ENCODE measurements at places on chromosomes 4 and X. TPM values are rescaled to one million over a fixed set of nuclear protein-coding genes. Genes with fewer than 3 reads are reported as not detected.

DNA sequence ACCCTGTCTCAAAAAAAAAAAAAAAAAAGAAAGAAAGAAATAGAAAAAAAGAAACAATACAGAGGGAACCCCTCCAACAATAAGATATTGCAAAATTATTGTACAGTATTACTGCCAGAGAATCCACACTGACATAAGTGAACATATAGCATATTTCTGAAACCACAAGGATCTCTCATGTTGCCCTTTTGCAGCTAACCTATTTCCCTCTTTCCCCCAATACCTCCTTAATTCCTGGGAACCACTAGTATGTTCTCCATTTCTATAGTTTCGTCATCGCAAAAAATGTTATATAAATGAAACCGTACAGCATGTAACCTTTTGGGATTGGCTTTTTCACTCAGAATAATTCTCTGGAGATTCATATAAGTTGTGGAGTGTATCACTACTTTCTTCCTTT, 20.0 kb upstream of the BMP2K start:
- no peak for DNase-seq

DNA sequence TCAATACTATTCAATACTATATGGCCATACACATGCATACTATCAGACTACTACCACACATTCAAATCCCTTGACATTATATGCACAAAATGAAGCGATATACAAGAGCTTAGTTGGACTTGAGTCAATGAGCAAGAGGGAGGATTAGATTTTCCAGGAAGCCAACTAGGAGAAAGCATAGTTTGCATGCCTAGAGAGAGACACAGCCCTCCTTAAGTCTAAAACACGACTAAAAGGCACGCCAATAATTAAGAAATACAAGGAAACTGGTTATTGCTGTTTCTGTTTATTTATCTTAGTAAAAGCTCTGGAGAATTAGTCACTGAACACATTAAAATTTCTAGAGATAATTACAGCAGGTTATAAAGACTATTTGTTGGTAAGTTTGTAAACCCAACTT, 21.8 kb downstream of the MBNL3 start:
- no peak for DNase-seq

The TCEAL6 gene
- not detected for total RNA-seq

The SPANXC gene
- not detected for total RNA-seq

The FAM241A gene
- 10.5 TPM for total RNA-seq

DNA sequence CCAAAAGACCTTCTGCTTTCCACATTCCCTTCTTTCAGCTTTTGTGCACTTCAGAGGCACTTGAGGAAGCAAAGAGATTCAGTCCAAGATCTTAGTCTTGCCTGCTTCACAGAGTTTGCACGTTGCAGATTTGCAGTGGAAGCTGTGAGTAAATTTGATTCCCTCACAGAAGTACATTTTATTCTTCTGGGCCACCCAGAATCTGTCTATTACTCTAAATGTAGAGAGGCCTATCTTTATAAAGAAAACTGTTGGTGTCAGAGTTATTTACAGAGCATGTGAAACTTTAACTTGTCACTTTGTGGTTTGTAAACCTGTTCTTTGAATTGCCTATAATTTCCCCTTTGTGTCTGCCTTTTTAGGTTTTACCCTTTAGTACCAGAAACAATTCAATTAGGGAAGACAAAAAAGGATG, 15.5 kb downstream of the SPRY1 start:
- peak; percentile 47 for DNase-seq

DNA sequence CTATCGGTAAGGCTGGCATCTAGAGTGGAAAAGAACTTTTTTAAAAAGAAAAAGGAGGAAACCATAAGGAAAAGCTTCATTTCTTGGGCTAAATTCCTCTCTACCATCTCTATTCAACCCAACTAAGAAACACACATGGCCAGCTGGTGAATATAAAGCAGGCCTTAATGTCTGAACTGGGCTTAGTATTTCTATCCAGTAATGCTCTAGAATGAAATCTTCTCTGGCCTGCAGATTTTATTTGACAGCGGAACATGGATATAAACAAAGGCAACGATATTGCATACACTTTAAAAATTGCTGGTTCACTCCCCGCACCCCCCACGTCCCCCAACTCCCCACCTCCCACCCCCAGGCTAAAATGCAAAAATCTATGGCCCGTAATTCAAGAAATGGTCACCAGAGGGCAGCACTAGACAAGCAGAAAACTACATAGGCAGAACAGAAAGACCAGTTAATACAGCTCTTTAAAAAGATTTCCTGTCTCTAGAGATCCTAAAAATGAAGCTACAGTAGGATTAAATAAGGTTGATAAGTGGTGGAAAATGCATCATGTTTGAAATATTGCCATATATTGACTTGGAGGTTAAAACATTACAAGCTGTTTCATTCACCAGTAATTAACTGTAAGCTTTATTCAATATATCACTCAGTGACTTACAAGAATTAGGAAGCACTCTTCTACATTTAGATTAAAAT, 155.2 kb upstream of the GALNT7 start:
- peak; percentile 59 for DNase-seq

DNA sequence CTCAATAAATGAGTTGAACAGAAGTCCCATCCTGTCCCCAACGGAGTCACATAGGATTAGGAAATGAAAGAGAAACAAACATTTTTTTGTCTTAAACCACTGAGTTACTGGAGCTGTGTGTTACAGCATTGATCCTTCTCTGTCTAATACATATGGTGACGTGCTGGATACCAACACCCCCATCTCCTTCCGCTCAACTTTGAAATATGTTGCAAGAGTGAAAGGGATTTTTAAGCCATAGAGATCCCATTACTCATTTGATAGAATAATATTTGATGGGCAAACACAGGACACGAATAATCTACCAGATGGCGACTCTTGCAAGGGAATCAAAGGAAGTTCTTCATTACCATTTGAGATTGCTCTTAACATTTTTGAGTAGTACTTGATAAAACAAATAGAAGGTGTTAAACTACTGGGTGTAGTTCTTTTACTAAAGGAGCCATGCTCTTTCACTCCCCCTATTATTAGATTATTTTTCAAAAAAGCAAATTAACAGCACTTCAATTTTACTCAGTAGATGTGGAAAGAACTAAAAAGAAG, 140.5 kb downstream of the PACRGL start:
- no peak for DNase-seq

DNA sequence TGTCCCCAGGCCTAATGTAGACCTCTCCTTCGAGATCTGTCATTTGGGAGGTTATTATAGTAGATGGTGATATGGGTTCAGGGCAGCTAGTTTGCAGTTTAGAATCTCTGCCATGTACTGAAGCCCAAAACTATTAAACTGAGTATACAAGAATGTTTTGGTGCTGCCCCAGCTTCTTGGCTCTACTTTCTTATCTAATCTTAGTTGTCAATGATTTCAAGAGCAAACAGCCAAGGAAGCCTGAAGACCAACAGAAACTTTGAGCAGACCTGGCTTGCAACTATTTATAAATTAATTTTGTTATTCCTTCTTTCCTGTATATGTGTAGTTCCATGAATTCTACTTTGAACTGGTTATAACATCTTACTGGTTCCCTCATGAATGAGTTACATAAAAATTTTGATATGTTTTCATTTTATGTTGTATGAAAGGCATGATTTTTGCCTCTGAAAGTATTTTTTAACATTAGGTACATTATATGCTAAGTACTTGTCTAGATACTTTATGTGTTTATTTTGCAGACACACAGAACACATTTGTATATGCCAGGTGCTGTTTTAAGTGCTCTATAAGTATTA, 2.0 kb upstream of the MGST2 start:
- no peak for DNase-seq

The OTC gene
- not detected for total RNA-seq

DNA sequence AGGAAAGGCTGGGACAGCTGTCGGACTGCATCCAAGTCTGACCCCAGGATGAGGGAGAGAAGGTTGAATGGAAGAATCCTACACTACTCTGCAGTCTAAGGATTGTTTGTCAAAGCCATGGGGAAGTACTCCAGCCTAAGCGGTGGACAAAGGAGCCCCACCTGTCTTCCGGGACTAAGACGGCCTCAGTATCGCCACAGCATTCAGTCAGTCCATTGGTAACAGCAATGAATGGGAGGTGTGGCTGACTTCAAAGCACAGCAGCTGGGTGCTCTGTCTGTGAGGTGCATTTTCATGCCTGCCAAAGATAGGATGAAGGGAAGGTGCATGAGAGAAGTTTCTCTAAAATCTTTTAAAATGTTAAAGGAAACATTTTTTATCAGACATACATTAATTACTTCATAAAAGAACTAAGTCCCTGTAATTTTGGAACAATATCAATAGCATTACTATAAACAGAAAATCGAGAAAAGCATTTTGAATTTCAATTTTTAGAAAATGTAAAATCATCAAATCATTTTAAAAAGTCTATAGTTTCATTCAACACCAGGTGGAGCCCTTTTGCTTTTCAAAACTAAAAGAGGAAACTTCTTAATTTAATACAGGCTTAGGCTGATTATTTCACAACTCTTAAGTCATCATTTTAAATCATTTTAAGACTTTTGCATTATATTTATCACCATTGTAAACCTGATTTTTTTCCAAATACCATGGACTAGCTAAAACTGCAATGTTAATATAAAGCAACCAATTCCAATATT, 27.6 kb upstream of the INTU start:
- DNase-seq = peak; percentile 30

- DNase-seq = no peak
These were observed 412.1 kb upstream of the RASGEF1B start for GRCh38 chr4:81883530-81884450.

DNA sequence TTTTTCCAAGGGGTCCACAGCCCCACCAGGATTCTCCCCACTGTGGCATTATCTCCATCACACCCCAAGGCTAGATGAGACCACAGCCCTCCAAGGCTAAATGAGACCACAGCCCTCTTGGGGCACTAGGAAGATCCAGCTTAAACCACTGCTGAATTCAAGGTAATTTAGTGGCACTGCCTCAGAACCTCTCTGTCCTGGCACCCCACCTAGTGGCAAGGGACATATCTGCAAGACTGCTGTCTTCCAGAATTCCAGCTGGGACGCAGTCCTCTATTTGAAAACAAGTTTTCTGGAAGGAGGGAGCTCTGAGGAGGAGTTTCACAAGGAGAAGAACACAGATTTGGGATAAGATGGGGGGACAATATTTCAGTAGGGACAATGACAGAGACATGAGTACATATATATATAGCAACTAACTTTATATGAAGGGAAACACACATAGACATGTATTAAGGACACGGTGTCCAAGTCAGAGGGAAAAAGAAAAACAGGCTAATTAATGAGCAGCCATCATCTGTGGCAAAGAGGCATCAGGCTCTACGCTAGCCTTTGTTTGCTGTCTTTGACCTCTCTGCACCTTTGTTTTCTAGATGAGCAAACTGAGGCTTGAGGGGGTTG, 9.3 kb downstream of the CETN2 start:
- DNase-seq = peak; percentile 25

DNA sequence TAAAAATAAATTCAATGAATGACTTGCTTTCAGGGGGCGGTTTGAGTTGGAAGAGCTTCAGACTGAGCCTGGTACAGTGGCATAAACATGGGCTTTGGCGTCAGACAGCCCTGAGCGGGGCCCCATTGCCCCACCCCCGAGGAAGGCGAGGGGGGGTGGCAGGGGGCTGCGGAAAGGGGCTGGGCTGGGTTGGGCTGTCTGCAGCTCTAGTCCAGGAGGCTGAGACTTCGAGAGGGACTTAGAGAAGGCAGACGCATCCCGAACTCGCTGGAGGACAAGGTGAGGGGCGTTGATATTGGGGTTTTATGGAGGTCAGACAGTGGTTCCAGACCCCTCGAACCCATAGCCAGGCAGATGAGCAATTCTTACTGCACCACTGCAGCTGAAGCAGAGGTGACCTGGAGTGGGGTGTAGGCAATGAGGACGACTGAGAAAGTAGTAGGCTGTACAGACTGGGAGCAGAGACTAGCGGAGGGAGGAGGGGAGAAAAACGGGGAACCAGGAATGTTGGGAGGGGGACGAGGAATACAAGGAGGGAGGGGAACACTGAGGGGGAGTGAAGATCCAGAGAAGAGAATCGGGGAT, at the start of gene MAGED2:
MAGED2 (plus strand) TSS at position 222 of the 585 bp plus-strand sequence. CDS start 1,587 bp downstream, outside the sequence.
- no peak for DNase-seq

DNA sequence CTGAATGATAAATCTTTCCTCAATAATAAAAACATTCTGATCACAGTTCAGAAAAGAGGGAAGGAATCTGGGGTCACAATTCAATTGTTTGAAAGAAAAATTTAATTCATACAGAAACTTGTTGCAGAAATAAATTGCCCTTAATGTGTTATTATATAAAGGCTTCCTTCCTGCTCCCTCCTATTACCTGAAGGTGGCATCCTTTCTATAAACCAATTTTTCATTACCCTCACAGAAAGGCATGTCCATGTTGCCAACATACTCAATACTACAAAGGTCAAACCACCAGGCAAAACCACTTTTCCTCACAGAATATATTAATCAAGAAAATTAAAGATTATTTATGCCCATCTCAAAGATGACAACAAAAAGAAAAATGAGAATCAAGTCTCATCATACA, 194.3 kb upstream of the CT83 start:
- DNase-seq = no peak

DNA sequence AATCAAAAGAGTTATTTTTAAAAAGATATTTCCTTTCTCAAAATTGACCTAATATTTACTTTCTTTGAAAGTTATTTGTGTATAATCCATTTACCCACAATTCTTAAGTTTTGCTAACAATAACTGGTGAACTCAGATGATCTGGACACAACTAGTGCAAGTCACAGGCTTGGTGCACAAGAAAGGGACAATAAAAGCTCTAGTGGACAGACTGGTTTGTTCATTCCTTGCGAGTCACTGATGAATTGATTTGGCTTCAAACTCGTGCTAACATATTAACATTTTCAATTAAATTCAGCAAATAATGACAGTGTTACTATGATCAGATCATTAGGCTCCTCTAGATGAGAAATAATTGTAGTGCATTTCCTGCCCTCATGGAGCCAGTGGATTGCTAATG, 169.2 kb downstream of the BMPR1B start:
- DNase-seq = no peak

The C1QTNF7 gene
- total RNA-seq = not detected

The STEEP1 gene
- 28.1 TPM for total RNA-seq

GRCh38 chrX:34656842-34657725, at the start of gene TMEM47:
TMEM47 (minus strand) TSS chrX:34657285; CDS start chrX:34657029, 256 bp downstream.
- no peak for DNase-seq

GRCh38 chrX:15146515-15146914, 123.4 kb downstream of the ASB9 start:
- peak; percentile 12 for DNase-seq

The FGG gene
- total RNA-seq = not detected

- DNase-seq = no peak
These were observed 83.1 kb upstream of the IGFBP7 start for GRCh38 chr4:57193209-57193810.

- peak; percentile 23 for DNase-seq
These were observed 48.9 kb downstream of the CHIC2 start for GRCh38 chr4:54015423-54016030.

- DNase-seq = no peak
These were observed 103.9 kb downstream of the GLUD2 start for GRCh38 chrX:121151293-121151692.

DNA sequence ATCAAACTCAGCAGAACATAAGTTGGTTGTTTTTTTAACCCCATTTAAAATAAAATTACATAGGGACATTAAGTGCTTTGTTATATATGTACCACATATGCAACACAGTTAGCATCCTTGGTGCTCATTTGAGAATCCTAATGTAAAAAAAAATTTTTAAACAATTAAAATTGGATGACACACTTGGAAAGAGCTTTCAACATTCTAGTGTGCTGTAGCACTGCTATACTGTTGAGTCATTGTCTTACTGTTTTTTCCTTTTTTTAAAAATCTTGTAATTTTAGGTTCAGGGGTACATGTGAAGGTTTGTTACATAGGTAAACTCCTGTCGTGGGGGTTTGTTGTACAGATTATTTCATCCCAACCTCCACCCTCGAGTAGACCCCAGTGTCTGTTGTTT, 12.8 kb downstream of the THAP9 start:
- DNase-seq = no peak

The NMU gene
- not detected for total RNA-seq

- DNase-seq = peak; percentile 73
These were observed 1.7 kb downstream of the CNOT6L start for GRCh38 chr4:77817304-77818072.
